ENCODE measurements at places on chromosomes 7 and 10.

DNA sequence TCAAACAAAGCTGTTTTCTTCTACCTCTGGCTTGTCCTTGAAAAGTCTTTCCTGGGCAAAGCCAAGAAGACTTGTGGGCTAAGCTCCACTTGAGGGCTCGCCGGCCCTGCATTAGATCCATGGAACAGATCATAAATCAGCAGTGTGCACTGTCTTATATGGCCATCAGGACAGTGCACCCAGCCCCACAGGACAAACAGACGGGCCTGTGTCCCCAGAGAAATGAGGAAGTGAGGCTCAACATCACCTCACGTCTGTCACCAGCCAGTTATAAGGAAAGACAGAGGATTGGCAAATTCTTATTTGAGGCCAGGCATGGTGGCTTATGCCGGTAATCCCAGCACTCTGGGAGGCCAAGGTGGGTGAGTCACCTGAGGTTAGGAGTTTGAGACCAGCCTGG is 12.3 kb upstream of the IFT22 start:
- no peak for DNase-seq

DNA sequence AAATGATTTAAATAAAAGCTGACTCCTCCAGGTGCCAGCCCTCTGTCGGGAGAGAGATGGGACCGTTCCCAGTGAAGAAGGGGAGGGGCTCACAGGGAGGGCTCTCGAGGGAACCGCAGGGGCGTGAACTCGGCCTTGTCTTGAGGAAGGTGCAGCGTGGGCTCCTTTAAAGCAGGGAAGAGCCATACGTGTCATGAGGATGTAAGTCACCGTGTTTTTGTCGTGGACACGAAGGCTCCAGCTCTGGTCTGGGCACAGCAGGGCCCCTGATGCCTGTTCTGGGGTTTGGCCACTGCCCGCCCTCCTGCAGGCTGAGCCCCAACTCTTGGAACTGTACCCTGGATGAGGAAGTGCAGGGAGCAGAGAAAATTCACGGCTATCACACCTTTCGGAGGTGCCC is 45.0 kb downstream of the JAKMIP3 start:
- no peak for DNase-seq

DNA sequence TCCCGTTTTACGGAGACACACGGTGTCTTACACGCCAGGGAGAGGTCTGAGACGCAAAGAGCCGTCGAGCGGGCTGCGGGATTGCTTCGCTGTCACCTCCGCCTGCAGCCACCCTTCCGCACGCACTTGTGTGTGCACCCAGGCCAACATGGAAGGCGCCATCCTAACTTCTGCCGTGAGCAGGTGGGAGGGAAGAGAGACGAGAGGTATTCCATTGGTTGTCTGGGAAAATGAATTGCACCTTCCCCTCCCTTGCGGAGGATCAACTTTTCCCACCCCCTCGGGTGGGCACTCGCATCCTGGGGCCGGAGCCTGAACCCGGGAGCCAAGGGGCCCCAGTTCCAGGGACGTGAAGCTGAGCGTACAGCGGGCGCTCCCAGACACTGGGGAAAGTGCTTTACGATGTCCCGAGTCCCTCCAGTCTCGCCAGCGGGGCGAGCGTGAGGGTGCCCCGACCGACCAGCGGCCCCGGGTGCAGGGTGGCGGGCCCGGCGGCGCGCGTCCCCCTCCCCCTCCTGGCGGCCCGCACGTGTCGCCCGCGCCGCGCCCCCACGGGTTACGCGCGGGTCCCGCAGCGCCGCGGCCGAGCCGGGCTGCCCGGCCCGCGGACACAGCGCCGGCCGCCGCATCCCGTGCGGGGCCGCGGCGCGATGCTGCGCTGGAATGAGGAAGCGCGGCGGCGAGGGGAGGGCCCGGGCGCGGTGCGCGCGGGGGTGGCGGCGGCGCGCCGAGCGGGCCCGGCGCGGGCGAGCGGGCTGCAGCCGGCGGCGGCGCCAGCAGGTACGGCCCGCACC is 984 bp upstream of the IKZF1 start:
- no peak for DNase-seq

DNA sequence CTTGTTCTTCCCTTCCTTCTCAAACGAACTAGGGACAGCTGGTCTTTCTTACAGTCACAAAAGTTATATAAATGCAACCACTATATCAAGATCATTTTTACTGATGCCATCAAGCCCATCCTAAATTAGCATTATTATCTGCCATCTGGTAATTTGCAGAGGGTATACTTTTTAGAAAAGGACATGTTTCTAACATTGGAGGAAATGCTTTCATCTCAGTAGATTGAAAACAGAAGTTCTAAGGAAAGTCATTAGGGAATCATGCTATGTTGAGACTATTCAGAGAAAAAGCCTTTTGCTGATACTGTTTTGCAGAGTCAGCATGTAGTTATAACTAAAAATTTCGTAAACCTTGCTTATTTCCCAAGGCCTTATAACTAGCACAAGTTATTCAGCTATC is 146.7 kb downstream of the WNT2 start:
- no peak for DNase-seq

- DNase-seq, result no peak
Observed at GRCh38 chr10:45379891-45380540, 6.0 kb downstream of the ALOX5 start.

GRCh38 chr7:106563466-106564150 is 97.3 kb downstream of the CCDC71L start:
- no peak for DNase-seq

DNA sequence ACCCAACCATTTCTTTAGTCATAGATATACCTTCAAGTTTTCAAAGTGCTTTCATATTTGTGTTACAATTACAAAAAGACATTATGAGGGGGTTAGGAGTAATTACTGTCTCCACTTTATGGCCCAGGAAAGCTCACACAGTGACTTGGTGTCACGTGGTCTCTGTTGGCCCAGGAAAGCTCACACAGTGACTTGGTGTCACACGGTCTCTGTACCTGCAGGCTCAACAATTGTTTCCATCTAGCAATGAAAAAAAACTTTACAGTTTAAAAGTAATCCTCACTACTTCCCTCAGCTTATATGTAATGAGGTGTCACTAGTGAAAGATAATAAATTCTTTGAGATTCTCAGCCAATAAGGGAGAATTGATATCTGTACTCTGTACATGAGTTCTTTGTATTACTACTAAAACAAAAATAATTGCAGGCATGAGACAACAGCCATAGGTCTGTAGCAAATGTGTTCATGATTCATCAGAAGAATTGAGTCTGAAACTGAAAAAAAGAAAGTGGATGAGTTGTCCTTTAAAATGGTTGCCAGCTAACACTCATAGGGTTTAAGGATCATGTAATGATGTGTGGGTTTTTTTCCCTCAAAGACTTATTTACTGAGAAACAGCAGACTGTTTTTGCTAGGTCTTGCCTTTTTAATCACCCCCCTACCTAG is 10.9 kb downstream of the OGDH start:
- no peak for DNase-seq

DNA sequence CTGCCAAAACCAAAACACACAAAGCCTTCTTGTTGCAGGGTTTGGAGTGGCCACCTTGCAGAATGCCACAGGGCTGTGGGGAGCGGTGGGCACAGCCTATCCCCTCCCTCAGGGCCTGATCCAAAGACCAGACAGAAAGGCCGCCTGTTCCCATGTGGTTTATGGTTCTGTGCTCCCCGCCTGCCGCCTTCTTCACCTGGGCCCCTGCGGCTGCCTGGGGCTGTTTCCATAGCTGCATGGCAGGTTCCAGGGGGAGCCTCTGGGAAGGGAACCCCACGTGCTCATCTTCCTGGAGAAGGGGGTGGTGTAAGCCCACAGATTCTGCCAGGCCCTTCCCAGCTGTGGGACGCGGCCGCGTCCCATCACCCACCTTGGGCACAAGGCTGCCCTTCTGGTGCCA is 70.7 kb upstream of the EZH2 start:
- DNase-seq, result no peak

DNA sequence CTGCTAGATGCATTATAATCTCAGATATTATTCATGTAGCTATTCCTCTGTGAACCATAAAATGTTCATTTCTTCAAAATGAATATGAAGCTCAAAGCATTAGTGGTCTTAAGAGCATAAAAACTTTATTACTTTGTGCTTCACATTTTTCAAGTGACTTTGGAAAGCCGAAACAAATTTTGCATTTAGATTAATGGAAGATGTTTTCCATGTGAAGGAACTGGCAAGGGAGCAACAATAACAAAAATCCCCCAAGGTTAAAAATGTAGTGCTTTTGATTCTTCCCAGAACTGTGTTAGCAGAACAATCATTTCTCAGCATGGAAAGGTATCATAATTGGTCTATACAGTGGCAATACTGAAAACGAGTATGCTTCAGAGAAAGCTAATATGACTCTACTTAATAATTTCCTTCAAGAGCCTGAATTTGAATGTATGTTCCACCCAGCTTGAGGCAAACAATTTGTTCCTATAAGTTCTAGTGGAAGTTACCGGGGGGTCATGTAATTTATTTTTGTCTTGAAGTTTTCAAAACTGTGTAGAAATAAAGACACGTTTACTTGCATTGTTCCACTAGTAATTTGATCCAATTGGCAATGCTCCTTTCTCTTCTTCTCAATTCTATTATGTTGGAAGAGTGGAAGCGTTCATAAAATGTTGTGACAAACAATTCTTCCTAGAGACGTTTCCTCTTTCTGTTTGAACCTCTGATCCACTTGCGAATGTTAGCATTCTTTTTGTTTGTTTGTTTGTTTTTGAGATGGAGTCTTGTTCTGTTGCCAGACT is 665.4 kb downstream of the AUTS2 start:
- DNase-seq, result no peak

DNA sequence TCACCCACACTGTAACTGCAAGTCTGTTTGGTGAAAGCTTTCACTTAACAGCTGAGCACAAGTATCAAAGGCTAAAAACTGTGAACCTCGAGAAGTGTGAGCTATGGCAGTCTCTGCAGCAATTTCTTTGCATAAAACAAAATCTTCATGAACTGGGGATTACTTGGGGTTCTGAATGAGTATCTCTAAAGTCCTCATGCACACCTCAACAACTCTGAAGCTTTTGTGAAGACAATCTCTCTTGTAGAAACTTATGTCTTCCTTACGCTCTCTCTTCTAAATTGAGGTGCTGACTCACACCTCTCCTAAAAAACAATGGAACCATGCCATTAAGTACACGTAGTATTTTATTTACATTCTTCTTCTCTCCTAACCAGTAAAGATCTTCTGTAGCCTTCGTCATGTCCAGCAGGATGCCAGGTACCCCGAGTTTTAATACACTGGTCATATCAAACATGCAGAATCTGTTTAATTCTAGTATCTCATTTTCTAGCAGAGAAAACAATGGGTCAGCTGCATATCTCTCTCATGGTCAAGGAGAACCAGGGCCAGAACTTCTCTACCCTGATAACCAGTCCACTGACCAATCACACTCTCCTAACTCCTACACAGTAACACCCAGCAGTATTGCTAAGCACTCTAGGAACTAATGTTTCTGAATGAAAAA is 76.9 kb downstream of the UBE2H start:
- DNase-seq, result no peak

DNA sequence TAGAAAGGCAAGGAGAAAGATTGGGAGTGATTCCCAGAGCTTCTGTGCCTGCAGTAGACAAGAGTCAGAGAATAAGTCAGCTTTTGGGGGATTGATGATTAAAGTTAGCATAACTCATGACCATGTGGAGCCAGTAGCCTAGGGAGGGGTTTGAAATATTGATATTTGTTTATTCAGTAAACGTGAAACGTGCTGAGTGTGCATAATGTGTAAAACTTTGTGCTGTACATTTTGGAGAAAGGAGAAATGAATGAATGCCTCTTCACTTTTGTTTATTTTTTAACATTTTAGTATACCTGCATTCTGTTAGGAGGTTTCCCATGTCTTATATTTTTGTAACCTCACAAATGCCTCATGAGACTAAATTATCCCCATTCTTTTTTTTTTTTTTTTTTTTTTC is 272.3 kb downstream of the SORCS3 start:
- no peak for DNase-seq

DNA sequence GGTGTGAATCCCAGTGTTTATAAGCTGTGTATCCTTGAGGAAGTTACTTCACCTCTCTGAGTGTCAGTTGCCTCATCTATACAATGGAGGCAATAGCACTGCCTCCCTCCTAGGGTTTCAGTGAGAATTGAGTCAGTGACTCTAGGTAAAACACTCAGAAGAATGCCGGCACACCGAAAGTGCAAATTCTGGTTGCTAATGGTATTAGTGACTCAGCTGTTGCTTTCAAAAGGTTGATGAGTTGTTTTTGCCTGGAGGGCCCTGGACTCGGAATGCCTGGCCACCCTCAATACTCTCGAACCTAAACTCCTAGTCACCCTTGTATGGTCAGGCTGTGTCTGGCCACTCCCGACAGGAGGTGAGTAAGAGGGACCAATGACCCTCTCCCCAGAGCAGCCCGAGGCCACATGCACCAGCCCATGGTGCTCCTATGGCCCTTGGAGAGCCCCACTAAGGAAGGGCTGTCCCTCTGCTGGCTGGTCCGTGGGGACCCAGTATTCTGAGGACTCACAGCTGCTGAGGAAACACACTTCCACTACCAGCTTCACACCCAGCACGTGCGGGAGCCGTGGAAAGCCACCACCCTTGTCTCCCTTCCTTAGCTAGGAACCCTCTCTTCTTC is 60.2 kb downstream of the CALML3 start:
- no peak for DNase-seq

DNA sequence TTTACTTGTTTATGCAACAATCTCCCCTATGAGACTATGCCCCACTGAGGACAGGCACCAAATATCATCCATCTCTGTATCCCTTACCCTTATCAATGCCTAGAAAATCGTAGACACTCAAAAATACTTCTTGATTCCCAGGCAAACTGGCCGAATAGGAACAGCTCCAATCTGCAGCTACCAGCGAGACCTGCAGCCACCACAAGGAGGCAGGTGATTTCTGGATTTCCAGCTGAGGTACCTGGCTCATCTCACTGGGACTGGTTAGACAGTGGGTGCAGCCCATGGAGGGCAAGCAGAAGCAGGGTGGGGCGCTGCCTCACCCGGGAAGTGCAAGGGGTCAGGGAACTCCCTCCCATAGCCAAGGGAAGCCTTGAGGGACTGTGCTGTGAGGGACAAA is 10.8 kb upstream of the PPP1R3C start:
- no peak for DNase-seq

- no peak for DNase-seq
Observed at GRCh38 chr10:120794390-120794789, 56.8 kb upstream of the WDR11 start.

GRCh38 chr7:25408876-25409275 is 180.6 kb upstream of the NPVF start:
- DNase-seq, result no peak

DNA sequence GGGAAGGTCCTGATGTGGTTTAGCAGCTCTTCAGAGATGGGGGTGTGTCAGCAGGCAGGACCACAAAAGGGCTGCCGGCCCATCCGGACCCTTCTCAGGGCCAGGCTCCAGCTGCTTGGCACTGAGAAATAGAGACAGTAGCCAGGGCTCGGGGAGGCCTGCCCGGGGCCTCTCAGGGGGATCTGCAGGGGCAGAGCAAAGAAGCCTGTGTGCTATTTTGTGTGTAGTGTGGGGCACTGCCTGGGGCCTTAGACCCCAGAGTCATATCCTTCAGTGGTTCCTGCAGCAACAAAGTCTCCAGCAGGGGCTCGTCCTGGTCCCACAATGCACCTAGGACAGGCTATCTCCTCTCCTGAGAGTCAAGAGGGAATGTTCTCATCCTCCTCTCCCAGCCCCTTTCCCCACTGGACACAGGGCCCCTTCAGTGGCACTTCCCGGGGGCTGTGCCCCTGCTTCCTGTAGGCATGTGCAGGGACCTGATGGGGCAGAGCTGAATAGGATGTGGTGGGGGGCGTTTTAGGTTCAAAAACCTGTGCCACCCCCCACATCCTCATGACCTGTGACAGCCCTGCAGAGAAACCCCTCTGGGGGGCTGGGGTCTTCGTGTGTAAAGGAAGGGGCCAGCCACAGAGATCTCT is 159.5 kb upstream of the RHEB start:
- DNase-seq, result no peak
